ENCODE measurements at places on chromosomes 11 and 22. TPM values are rescaled to one million over a fixed set of nuclear protein-coding genes. Genes with fewer than 3 reads are reported as not detected.
A peak's percentile ranks its signal among the peaks of the same experiment; 100 is the strongest.

Gene KIAA1671
- 6.5 TPM for total RNA-seq

DNA sequence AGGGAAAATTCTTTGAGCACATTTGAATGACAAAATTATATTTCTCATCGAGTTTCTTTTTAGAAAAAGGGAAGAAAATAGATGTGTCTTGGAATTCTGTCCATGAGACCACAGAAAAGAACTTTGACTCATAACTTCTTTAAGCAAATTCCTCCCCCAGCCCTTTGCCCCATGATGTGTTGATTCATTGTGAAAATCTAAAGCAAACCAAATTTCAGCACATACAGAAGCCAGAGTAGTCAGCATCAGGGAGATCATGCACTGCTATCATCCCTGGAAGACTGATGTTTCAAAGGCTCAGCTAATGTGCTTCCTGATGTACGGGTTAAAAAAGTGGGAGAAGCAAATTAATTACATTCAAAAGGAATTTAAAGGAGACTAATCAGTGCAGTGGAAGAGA, 159.7 kb downstream of the FAT3 start:
- DNase-seq, result no peak
- H3K4me3 ChIP-seq, result no peak overlapping the region
- H3K4me1 ChIP-seq, result no peaks in the 10 kb centered on the region
- H3K27me3 ChIP-seq, result no peaks in the 10 kb centered on the region

DNA sequence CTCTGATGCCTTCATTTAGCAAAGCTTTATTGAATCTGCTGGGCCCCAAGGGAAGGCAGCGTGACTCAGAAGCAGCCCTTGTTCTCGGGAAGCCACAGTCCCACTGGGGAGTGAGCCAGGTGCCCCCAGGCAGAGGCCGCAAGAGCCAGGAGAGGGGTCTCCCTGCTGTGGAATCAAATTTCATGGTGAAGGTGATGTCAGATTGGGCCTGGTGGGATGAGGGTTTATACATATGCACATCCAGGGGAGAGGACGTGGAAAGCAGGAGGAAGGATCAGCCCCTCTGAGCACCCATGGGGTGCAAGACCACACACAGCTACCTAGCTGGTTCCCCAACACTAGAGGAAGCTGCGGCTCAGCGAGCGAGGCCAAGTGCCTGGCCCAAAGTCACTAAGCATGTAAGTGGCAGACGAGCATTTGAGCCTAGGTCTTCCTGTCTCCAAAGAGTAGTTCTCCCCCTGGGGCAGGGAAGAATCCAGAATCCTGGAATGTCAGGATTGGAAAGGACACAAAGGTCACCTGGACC, 2.0 kb downstream of the SYNGR1 start:
- DNase-seq, result peak; percentile 10
- peaks cover 8% of the 10 kb centered on the region for H3K27me3 ChIP-seq
- H3K4me1 ChIP-seq, result peaks cover 11% of the 10 kb centered on the region
- H3K4me3 ChIP-seq, result no peak overlapping the region
- no peak overlapping the region for H3K27ac ChIP-seq

DNA sequence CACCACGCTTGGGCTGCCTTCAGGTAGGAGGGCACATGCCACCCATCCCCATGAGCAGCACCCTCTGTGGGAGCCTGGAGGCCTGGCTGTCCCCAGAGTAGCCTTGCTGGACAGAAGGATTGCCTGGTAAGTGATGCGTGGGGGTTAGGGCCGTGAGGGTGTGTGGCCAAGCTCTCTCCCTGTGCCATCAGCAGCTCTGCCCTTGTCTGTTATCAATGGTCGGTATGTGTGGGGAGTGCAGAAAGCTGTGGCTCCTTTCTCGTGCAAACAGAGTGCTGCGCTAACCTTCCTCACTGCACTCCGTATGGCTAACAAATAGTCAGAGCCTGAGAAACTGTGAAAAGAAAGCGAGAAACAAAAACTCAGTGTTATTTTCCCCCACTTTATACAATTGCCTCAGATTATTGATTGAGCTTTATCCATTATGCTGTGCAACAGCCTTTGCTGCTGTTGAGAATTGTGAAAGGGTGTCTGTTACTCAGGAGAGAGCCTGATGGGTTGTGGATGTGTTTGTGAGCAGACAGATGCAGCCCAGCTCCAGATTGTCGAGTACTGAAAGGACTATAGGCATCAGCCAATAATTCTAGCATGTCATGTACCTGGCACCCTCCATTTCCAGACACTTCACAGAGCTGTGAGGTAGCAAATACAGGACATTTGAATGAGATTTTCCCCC, 432.2 kb downstream of the NTM start:
- H3K27me3 ChIP-seq, result peaks cover 1% of the 10 kb centered on the region
- H3K4me3 ChIP-seq, result no peak overlapping the region
- H3K4me1 ChIP-seq, result no peaks in the 10 kb centered on the region
- no peak overlapping the region for H3K27ac ChIP-seq

DNA sequence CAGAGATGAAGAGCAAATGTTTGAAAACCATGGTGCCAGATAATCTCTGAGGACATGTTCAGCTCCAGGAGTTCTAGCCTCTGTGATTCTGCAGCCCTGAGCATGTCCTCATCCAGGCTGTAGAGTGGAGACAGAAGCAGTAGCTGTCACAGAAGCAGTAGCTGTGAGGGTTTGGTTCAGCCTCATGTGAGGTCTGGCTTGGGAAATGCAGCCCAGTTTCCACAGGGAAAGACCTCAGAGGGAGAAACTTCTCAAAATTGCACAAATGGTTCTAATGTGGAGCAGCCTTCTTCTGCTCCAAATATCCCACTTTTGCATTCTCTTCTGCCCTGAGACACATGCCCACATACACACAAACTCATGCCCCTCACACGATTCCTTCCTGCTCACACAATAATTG, 48.4 kb downstream of the DBX1 start:
- no peak overlapping the region for H3K4me3 ChIP-seq
- H3K27me3 ChIP-seq, result peaks cover 6% of the 10 kb centered on the region
- no peak overlapping the region for H3K27ac ChIP-seq
- no peaks in the 10 kb centered on the region for H3K36me3 ChIP-seq

DNA sequence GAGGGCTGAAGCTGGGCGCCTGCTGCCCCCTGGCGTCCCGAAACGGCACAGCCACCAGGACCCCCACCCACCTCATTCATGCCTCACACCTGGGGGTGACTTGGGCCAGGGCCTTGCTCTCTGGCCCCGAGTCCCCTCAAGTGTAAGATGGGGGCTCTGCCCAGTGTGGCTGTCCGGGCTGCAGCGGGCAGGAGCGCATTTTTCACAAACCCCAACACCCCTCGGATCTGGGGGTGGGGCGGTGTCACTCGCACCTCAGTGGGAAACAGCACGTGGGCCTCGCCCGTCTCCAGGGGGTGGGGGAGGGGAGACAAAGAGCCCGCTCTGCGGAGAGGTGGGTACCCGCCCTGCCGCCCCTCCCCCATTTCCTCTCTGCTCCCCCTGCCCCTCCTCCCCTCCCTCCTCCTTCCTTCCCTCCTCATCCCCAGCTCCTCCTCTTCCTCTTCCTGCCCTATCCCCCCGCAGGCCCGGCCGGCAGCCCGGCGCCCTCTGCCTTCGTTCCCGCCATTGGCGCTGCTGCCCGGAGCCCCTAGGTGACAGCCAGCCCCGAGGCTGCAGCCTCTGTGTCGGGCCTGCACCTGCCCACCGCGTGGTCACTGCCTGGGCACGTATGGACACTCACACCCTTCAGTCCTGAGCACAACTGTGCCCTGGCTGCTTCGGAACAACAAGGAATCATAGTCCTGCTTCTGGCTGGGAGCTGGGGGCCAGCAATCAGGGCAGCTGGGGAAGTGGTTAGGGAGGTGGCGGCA, 6.8 kb upstream of the CDKN1C start:
- H3K27ac ChIP-seq, result peak overlapping the region; percentile 91
- DNase-seq, result peak; percentile 84
- H3K27me3 ChIP-seq, result no peaks in the 10 kb centered on the region

- H3K36me3 ChIP-seq, result no peaks in the 10 kb centered on the region
- peaks cover 1% of the 10 kb centered on the region for H3K4me1 ChIP-seq
- H3K4me3 ChIP-seq, result no peak overlapping the region
- DNase-seq, result no peak
- no peaks in the 10 kb centered on the region for H3K27me3 ChIP-seq
- H3K27ac ChIP-seq, result no peak overlapping the region
Measured at GRCh38 chr22:43289531-43289963, 53.6 kb downstream of the SCUBE1 start.

DNA sequence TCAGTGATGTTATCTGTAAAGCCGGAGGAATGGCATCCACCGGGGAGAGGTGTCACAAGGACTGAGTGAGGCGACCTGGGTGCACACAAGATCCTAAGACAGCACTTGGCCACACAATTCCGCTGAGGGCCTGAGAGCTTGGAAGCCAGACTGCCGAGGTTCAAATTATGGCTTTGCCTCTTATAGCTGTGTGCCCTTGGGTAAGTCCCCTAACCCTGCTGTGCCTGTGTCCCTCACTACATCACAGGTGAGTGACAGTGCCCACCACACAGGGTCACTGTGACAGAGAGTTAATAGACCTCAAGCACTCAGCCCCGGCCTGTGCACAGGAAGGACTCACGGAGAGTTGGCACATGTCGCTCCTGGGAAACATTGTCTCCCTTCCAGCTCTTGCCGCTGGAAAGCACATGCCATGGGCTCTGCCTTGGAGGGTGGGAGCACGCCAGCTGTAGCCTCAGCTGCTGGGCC, 592 bp downstream of the RHOD start:
- no peak for DNase-seq
- no peaks in the 10 kb centered on the region for H3K36me3 ChIP-seq
- H3K27ac ChIP-seq, result no peak overlapping the region
- peak overlapping the region; percentile 40 for H3K4me3 ChIP-seq
- H3K27me3 ChIP-seq, result peaks cover 10% of the 10 kb centered on the region

DNA sequence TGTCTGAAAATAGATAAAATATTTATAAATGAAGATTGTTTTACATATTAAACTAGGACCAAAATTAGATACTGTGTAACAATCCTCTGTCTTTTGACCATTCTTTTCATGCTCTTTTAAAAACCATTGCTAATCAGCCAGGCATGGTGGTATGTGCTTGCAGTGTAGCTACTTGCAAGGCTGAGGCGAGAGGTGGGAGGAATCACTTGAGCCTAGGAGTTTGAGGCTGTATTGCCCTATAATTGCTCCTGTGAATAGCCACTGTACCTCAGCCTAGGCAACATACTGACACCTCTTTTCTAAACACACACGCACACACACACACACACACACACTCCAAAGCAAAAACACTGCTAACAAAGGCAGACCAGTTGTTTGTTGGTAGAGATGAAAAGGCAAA, 259.2 kb downstream of the JRKL start:
- no peaks in the 10 kb centered on the region for H3K4me1 ChIP-seq
- no peaks in the 10 kb centered on the region for H3K36me3 ChIP-seq
- peaks cover 3% of the 10 kb centered on the region for H3K27me3 ChIP-seq
- no peak overlapping the region for H3K27ac ChIP-seq
- no peak for DNase-seq
- no peak overlapping the region for H3K4me3 ChIP-seq

- H3K27ac ChIP-seq, result no peak overlapping the region
- peaks cover 1% of the 10 kb centered on the region for H3K27me3 ChIP-seq
- no peak overlapping the region for H3K4me3 ChIP-seq
Measured at GRCh38 chr22:48407256-48407955, 1420.3 kb downstream of the BRD1 start.

DNA sequence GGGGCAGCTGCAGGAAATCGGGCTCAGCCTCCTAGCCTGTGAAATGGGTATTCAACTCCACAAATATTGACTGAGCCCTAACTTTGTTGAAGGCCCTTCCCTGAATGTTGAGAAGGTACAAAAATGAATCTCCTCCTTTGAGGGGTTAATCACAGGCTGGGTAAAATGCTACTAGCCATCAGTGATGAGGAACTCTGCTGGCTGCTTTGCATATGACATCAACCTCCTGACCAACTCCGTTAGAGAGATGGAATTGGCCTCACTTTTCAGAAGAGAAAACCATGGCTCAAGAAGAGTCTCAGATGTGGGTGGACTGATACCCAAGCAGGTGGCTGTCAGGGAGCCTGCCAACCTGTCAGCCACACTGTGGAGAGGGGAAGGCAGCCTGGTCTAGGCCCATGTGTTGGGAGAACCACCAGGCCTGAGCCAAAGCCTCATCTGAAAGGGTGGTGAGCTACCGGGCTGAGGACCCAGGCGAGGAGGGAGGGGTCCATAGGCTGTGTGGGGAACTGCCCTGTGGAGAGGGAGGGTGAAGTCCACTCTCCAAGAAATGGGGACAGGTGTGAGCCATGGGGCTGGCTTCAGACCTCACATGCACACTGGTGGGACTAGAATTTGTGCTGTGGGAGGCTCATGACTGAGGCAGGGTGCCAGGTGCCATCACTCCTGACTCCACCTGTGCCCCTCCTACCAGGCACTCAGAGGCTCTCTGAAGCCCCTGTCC, 11.8 kb downstream of the CDCA5 start:
- peaks cover 6% of the 10 kb centered on the region for H3K36me3 ChIP-seq
- no peak for DNase-seq
- H3K4me3 ChIP-seq, result no peak overlapping the region

DNA sequence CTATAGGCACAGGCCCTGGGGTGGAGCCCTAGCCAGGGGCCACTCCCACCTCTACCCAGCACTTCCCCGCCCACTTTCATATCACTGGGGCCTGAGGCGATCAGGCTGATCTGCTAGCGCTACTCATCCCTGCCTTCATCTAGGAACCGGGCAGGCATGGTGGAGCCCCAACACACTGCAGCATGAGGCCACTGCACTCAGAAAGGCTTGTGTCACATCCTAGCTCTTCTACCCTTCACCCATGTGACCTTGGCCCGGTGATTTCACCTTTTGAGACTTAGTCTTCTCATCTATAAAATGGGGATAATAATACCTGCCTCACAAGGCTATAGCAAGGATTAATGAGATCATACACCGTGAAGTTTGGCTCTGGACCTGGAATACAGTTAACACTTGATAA, 18.1 kb upstream of the GDPD5 start:
- H3K27me3 ChIP-seq, result no peaks in the 10 kb centered on the region
- no peak overlapping the region for H3K27ac ChIP-seq
- no peaks in the 10 kb centered on the region for H3K36me3 ChIP-seq
- H3K4me3 ChIP-seq, result no peak overlapping the region

GRCh38 chr22:32818446-32819115, 17.1 kb downstream of the TIMP3 start:
- H3K4me1 ChIP-seq, result no peaks in the 10 kb centered on the region
- no peaks in the 10 kb centered on the region for H3K27me3 ChIP-seq
- H3K27ac ChIP-seq, result no peak overlapping the region
- H3K36me3 ChIP-seq, result no peaks in the 10 kb centered on the region
- no peak overlapping the region for H3K4me3 ChIP-seq

GRCh38 chr22:46507451-46508425, 29.7 kb downstream of the CELSR1 start:
- DNase-seq, result no peak
- peaks cover 2% of the 10 kb centered on the region for H3K4me1 ChIP-seq
- no peak overlapping the region for H3K4me3 ChIP-seq

DNA sequence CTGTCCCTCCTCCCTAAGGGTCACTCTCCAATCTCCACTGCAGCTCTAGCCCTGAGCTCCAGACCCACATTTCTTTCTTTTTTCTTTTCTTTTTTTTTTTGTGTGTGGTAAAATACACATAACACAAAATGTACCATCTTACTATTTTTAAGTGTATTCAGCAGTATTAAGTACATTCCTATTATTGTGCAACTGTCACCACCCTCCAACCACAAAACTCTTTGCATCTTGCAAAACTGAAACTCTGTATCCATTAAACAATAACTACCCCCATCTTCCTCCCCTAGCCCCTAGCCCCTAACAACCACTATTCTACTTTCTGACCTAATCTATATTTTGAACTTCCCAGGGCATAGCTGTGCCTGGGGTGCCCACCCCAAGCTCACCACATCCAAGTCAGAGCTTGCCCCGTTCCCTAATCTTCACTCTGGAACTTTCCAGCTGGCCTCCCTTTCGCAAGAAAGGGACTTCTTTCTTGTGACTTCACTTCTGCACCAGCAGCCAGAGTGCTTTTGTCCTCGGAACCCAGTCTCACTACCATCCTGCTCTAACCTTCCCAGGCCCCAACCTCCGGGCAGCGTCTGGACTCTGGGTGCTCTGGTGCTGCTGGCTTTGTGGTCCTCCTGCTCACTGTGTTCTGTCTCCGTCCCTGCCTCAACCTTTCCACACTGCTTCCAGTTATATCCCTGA, 30.7 kb downstream of the PARVG start:
- H3K4me1 ChIP-seq, result peaks cover 2% of the 10 kb centered on the region
- no peaks in the 10 kb centered on the region for H3K27me3 ChIP-seq
- peaks cover 8% of the 10 kb centered on the region for H3K36me3 ChIP-seq
- no peak for DNase-seq
